ENCODE measurements at places on chromosomes 6 and 20.
A peak's percentile ranks its signal among the peaks of the same experiment; 100 is the strongest.

GRCh38 chr20:25453035-25453810, 45.8 kb downstream of the GINS1 start:
- no peak for DNase-seq

GRCh38 chr6:16851758-16852157, 90.5 kb upstream of the ATXN1 start:
- peak; percentile 35 for DNase-seq

- DNase-seq = no peak
Observed at GRCh38 chr6:3233904-3234303, 6.5 kb upstream of the TUBB2B start.

- DNase-seq = no peak
Observed at GRCh38 chr6:150186129-150186898, 43.5 kb downstream of the PPP1R14C start.

GRCh38 chr6:152094992-152095592, 287.6 kb downstream of the ESR1 start:
- DNase-seq = no peak

DNA sequence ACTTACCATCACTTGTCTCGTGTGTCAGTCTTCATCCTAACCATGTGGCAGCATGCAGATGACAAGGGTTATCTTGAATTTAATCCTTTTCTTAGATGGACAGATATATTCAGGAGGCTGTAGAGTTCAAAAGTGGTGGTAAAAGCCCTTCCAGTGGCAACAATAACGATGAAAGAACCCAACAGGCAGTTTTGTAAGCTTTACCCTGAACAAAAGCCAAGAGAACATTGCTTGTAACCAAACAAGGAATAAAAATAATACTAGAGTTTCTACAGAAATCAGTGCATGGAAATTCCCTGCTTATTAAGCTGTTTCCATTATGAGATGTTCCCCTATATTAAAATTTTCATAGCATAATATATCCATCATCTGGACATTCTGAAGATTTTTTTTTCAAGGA, 69.7 kb downstream of the PDE7B start:
- no peak for DNase-seq

DNA sequence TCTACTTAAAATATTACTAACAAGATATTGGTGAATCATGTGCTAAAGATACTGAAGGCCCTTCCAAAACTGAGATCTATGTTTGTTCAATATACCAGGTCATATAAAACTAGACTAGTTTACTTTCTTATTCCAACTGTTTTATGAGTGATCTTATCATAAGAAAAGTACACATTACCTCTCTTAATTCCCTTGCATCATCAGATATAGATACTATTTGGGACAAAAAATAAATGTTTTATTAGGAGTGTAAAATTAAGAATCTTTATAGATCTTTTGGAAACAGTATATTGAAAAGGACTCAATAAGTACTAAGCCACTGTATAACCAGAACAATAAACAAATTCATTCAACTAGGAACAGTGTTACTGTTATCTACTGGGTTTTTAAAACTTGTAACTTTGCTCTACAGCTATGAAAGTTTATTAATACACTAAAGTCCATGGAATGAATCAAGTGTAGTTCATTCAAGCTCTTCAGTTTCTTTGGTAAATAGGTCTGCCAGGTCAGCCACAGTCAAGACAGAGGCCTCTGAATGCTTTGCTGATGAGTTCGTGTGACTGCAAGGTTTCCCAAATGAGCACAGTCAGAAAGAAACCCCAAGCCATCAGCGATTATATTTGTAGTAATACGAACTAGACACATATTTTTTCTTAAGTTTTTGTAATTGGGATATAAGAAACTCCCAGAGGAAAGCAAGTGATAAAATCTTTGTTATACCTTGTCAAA, 71.8 kb upstream of the FBXO30 start:
- DNase-seq = no peak

DNA sequence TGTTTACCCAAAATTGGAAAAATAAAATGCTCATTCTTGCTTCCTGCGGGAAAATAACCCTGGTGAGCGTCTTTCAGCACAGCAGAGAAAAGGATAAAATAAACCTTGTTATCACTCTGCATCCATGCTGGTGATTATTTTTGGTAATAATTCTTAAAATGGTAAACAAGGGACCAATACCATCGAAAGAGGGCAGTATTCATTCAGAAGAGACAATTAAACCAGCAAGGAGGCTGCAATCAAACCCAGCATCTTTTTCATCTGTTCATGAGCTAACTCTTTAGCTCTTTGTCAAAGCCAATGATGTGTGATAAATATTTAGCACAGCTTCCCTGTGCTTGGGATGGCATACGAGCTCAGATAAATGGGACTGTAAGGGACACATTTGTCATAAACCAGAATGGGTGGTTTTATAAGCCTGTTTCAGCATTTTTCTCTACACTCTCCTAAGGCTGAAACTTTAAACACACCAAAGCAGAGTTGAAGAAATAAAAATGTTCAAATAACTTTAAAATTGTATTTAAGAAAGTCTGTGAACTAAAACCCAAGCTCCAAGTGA, 34.4 kb downstream of the CDH26 start:
- no peak for DNase-seq

Measured in T-helper 1 cell (primary cell).